Activated T-helper 1 cell treated with anti-CD3 and anti-CD28 coated beads, Interleukin-12 subunit alpha, Interleukin-12 subunit beta, Interleukin-2, Interleukin-4 antibody, amounts not matched to agents 30 ng/mL and 10 ng/mL and 1 ng/mL, durations not matched to agents 14 hours and 24 hours and 36 hours (primary cell): ENCODE measurements at places on chromosomes 12 and 14. TPM values are rescaled to one million over a fixed set of nuclear protein-coding genes. Genes with fewer than 3 reads are reported as not detected.

DNA sequence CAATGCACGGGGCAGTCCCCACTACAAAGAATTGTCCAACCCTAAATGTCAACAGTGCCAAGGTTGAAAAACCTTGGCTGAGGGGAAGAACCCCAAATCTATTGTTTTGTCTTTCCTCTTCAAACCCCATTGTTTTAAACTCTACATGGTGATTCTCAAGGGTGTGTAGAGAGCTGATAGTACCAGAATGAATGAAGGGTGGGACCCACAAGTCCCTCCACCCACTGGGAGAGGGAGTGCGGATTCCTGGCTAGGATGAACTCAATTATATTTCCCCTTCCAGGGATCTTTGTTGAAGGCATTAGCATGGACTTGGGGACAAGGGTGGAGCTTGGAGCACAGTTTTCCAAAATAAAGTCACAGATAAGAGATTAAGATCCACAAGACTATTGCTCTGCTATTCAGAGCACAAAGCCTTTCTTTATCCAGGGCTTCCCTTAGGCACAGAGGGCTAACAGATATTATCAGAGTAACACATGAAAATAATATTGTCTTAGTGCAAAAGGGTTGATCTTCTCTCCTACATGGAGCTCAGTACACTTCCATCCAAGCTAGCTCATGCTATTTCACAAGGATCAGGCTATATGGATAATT lies 755.1 kb upstream of the TBX3 start:
- no peak overlapping the region for H3K4me3 ChIP-seq
- no peak overlapping the region for H3K27ac ChIP-seq
- no peaks in the 10 kb centered on the region for H3K4me1 ChIP-seq
- DNase-seq: no peak
- no peaks in the 10 kb centered on the region for H3K36me3 ChIP-seq
- H3K27me3 ChIP-seq: no peaks in the 10 kb centered on the region

GRCh38 chr12:78938341-78939084 lies 73.9 kb downstream of the SYT1 start:
- no peaks in the 10 kb centered on the region for H3K4me1 ChIP-seq
- H3K36me3 ChIP-seq: no peaks in the 10 kb centered on the region
- DNase-seq: no peak
- H3K4me3 ChIP-seq: no peak overlapping the region

The IFI27L1 gene
- 22.0 and 22.7 TPM in 2 replicates for total RNA-seq

The KLRD1 gene
- 2.5 and 2.7 TPM in 2 replicates for total RNA-seq

- no peak overlapping the region for H3K4me3 ChIP-seq
- H3K36me3 ChIP-seq: peaks cover 33% of the 10 kb centered on the region
- no peak for DNase-seq
- no peaks in the 10 kb centered on the region for H3K27me3 ChIP-seq
- H3K27ac ChIP-seq: no peak overlapping the region
Measured at GRCh38 chr14:95440496-95440895, 76.0 kb downstream of the SYNE3 start.

GRCh38 chr12:15629761-15630160 lies 159.4 kb downstream of the EPS8 start:
- no peaks in the 10 kb centered on the region for H3K36me3 ChIP-seq
- H3K27ac ChIP-seq: no peak overlapping the region
- no peak overlapping the region for H3K4me3 ChIP-seq
- DNase-seq: no peak
- H3K4me1 ChIP-seq: no peaks in the 10 kb centered on the region

DNA sequence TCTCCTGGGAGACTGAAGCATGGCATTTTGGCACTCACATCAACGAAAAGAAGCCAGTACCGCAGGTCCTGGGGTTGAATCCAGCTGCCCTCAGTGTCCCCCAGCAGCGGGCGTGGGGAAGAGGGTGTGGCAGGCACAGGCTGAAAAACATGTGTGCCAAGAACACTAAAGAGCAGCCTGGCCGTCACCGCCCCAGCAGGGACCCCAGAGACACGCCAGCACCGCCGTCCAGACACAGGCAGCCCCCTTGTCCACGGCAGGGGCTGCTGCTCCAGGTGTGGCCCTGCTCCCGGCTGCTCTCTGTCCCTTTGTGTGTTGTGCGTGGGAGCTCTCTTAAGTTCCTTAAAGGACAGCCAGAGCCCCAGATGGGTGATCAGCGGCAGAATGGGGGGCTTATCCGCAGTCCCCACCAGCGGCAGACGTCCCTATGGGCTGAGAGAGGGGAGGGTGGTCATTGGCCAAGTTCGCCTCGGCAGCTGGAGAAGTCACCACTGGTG lies 556 bp downstream of the PHETA1 start:
- H3K27ac ChIP-seq: no peak overlapping the region
- peaks cover 17% of the 10 kb centered on the region for H3K4me1 ChIP-seq
- DNase-seq: no peak
- peaks cover 18% of the 10 kb centered on the region for H3K27me3 ChIP-seq
- H3K36me3 ChIP-seq: no peaks in the 10 kb centered on the region
- H3K4me3 ChIP-seq: peak overlapping the region; percentile 56

The TWF1 gene
- 28.4 and 29.2 TPM in 2 replicates for total RNA-seq

- DNase-seq: peak; percentile 24
- no peak overlapping the region for H3K4me3 ChIP-seq
- no peaks in the 10 kb centered on the region for H3K27me3 ChIP-seq
- H3K4me1 ChIP-seq: peaks cover 83% of the 10 kb centered on the region
- peaks cover 1% of the 10 kb centered on the region for H3K36me3 ChIP-seq
Measured at GRCh38 chr12:4112290-4112689, 161.3 kb upstream of the CCND2 start.

The MAP4K5 gene
- total RNA-seq: 26.4 and 27.5 TPM in 2 replicates

GRCh38 chr14:83575301-83575700 lies 1954.6 kb upstream of the FLRT2 start:
- no peaks in the 10 kb centered on the region for H3K27me3 ChIP-seq
- H3K4me3 ChIP-seq: no peak overlapping the region
- H3K4me1 ChIP-seq: no peaks in the 10 kb centered on the region
- H3K27ac ChIP-seq: no peak overlapping the region
